ENCODE measurements at places on chromosomes 3 and 15.
A peak's percentile ranks its signal among the peaks of the same experiment; 100 is the strongest.

- DNase-seq = no peak
Observed at GRCh38 chr3:171846597-171846996, 3.4 kb downstream of the TMEM212 start.

- DNase-seq = peak; percentile 46
Observed at GRCh38 chr15:35293353-35294130, 208.4 kb upstream of the NANOGP8 start.

DNA sequence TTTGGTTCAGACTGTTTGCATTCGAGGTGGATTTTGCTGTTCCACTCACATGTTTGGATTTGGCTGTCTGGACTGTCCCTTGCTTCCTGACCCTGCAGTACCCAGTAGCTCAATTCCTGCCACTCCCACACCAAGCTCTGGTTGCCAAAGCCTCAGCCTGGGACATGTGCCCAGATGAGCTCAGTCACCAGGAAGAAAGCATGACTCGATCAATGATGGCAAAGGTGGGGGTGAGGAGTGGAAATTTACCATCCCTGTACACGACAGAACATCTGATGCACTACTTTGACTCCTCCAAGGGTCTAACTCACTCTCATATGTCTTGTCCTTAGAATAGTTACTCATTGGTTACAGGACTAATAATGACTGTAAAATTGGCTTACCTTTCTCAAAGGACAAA is 45.2 kb downstream of the ZNF385D start:
- DNase-seq = no peak

GRCh38 chr3:177658354-177658753 is 461.1 kb upstream of the TBL1XR1 start:
- no peak for DNase-seq

DNA sequence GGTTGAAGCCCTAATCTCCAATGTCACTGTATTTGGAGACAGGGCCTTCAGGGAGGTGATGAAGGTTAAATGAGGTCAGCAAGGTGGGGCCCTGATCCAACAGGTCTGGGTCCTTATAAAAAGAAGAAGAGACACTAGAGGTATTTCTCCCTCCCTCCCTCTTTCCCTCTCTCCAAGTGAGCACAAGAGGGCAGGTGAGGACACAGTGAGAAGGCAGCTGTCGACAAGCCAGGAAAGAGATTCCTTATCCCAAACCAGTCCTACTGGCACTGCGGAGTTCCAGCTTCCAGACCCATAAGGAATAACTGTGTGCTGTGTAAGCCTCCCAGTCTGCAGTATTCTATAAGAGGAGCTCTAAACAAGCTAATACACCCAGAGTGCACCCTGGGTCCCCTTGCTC is 134.7 kb downstream of the ADAMTS17 start:
- no peak for DNase-seq

GRCh38 chr15:98745650-98746374 is 97.5 kb downstream of the IGF1R start:
- DNase-seq = no peak

- DNase-seq = no peak
Observed at GRCh38 chr15:49715211-49715610, 94.4 kb downstream of the DTWD1 start.

DNA sequence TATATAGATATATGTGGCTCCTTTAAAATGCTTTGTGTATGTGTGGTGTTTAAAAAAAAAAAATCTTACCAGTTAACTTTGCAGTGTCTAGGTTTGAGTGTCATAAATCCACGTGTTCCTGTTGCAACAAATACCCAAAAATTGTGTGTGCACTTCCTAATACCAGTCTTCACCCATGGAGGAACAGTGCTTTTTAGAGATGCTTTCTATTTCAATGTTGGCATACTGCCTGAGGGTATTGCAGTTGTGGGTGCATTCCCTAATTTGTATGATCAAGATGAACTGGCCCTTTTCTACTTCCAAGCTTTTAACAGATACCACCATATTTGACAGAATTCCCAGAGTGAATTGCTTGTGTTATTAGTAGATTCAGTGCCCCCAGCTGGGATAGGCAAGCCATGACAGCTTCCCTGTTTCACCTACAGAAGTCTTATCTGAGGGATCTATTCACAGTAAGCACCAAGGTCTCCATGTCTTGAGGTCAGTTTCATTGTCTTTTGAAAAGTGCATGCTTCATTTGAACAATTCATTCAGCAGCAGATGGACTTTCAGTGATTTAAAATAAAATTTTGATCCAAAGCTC is 68.9 kb upstream of the GOLGA6B start:
- DNase-seq = no peak

- DNase-seq = no peak
Observed at GRCh38 chr3:159792070-159792469, 196.6 kb upstream of the IL12A start.

DNA sequence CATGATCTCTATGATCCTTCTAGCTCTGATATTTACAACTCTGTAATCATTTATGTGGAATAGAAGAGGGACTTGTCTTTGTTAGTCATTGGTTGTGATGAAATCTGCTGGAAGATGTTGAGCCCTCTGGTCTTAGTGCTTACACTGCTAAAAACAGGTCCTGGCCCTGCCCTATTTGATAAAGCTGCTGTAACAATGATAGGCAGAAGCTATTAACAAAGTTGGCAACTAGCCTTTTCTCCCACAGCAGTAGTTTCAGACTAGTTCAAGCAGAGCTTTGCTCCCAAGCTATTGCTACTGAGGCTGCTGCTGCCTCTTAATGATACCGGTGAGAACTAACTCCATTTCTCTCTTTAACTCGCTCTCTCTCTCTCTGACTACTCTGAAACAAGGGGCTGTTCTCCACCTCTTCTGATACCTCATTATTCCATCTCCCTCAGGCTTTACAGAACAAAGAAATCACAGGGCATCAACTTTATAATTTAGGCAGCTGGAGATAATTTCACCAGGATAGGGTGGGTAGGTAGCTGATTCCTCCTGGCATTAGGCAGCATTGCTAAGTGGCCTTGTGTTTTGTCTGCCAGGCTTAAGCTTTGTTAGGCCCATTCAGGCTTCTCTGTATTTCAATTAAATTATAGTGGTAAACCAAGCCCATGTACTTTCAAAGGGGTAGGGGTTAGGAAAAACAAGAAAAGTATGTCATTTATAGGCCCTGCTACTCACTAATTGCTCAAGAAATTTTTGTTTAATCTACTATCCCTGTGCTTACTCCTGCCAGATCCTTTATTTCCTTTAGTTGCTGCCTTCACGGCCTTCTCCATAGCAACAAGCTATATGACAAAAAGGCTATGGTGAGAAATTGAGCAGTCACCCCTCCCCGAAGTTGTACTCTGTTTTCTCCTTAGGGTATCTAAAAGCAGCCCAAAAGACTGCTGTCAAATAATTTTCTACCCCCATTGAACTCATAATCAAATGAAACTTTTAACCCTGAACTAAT is 139.6 kb downstream of the RBPMS2 start:
- DNase-seq = no peak

- DNase-seq = no peak
Observed at GRCh38 chr3:172939651-172940293, 189.2 kb downstream of the ECT2 start.

GRCh38 chr3:117145677-117146076 is 436.1 kb downstream of the TUSC7 start:
- DNase-seq = no peak

DNA sequence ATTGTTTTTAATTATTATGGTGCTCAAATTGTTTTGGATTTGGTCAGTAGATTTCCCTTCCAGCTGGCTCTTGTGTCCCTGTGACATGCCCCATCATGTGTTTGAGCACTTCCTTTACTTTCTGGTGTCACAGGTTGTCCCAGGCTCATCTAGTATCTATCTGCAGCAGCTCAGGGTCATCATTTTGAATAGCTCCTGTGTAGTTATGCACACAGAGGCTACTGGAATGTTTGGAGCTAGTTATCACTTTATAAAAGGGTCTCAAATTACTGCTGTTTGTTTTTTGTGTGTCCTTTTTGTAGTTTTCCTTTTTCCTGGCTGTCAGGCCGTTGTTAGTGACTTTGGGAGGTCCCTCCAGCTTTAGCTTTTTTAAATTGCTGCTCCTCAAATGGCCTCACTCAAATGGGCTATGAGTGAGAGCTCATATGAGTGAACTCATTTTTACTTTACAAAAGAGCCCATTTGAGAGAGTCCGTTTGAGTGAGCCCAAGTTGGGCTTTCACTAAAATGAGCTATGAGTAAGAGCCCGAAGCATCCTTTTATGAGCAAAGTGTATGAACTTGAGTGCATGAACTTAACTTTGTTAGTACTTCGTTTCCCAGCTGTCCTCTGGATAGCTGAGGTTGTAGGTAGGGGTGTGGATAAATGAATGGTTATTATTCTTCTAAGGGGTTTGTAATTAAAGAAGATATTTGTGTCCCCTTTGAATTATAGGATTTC is 43.8 kb downstream of the SQOR start:
- no peak for DNase-seq

GRCh38 chr3:172908771-172909270 is 158.3 kb downstream of the ECT2 start:
- DNase-seq = no peak

DNA sequence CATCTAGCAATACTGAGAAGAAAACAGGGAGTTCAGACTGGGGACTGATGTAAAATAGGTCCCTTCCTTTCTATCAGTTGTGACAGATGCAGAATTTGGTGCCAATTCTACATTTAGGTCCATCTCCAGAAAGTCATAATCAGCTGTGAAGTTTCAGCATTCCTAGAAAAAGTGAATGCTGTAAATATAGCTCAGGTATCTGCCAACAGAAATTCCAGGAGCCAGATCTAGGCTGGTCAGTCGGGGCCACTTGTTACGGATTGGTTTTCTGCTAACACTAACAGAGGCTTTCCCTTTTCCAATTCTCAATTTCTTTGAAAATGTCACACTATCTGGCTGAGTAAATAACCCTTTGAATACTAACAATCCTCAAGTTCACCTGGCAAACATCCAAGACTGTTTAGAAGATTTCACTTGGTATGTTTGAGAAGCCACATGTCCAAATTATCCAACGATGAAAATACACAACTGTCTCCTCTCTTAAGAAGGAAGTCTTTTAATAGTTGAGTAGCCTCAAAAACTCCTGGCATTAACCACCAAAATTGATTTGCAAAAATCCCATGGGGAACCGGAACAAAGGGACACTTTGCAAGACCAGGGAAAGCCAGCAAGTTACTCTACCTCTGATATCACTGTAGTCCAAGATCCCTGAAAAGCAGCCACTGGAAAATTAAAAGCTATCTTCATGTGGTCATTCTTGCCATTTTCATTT is 222.3 kb downstream of the ZMAT3 start:
- DNase-seq = no peak

- DNase-seq = no peak
Observed at GRCh38 chr15:28140062-28140461, 40.9 kb upstream of the OCA2 start.

DNA sequence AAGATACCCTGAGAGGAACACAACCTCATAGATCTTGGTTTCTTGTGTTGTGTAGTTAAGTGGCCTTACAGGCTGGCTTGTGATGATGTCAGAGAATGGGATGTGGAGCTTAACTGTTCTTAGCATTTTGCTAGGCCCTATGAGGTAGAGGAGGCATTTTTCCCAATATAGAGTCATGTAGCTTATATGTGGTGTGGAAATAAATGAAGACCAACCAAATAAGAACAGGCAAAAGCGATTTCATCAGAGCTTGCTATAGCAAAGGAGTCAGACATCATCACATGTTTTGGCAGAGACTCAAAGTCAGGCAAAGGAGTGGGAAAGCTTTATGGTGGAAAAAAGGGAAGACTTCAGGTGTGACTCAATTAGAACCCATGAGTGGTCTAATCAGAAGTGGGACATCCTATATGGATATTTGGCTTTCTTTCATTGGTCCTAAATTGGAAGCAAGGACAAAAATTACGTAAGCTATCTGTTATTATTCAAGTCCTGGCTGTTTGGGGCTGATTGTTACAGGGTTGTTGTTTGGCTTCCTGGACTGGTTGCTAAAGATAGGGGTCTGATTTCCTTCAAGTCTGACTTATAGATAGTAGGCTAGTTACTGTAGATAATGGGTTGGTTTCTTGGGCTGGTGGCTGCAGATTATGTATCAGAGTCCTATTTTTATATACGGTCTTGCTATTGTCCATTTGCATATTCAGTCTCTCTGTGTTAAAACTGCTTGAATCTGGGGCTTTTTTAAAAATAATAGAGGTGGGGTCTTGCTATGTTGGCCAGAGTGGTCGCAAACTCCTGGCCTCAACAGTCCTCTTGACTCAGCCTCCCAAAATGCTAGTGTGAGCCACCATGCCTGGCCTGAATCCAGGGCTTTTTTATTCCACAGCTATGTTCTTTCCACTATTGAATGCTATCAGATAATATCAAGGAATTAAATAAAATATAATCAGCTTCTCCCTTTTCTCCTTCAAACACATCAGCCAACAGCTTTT is 30.3 kb upstream of the SETD2 start:
- no peak for DNase-seq

DNA sequence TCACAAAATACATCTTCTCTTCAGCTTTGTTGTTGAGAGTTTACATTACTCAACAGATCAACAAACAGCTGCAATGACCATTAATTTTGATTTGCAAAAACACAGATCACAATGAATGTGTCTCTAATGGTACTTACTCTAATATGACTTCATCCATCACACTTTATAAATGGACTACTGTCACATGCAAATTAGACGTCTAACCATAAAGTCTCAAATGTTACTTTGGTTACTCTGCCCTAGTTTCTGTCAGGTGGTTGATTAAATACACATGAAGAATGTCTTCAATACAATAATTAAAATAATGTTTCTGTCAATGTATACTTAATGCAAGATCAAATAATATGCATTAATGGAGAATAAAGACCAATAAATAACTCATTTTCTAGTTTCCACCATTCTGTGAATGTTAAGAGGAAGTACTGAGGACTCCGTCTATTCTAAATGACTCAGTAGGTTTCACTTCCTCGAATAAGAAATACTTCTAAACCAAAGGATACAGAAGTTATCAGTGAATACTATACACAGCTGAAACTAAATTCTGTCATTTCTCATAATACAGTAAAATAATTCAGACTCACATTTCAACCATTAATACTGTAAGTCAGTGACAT is 145.8 kb downstream of the CBLB start:
- DNase-seq = peak; percentile 70

DNA sequence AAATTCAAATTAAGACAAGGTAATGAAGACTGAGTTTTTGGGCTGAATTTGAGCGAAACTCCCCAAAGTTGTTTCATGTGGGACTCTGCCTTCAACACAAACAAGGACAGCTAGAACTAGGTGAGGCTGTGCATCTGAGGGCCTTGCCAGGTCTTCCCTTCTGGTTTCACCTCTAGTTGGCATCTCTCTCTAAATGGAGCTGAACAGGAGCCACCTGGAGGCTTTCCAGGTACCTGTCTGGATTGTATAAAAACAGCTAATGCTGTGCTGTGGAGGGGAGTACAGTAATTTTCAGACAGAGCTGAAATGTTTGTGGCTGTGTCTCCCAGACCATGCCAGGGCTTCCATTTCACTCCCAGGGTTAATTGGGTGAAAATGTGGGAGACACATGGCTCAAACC is 27.1 kb downstream of the TRIM71 start:
- no peak for DNase-seq

DNA sequence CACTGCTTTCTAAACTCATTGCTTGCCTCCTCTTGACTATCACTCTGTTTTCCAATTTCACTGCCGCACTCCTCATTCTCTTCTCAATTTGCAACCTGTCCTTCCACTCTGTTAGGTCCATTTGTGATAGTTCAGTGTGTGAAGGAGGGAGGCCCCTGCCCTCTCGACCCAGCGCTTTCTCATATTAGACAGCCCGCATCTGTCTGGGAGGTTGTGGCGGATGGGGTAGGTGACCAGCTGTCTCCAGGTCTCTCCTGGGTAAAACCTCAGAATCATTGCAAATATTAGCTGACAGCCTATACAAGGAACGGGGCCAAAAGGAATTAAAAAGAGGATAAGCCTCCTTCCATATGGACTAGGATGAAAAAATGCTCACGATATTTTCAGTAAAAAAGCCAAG is 358.3 kb downstream of the SHQ1 start:
- no peak for DNase-seq
